Cardiac atrium fibroblast (primary cell): ENCODE measurements at places on chromosomes 1 and 21. TPM values are rescaled to one million over a fixed set of nuclear protein-coding genes. Genes with fewer than 3 reads are reported as not detected.

The KRTAP10-2 gene
- total RNA-seq = not detected in 2 replicates

The CDA gene
- 1.6 TPM in 1 of 2 replicates, not detected in the other for total RNA-seq

The TIPRL gene
- total RNA-seq = 22.6 and 29.6 TPM in 2 replicates

The KLHDC9 gene
- 0.16 and 7.6 TPM in 2 replicates for total RNA-seq

The INKA2 gene
- 28.8 and 32.1 TPM in 2 replicates for total RNA-seq

The ARPC5 gene
- total RNA-seq = 180 and 221 TPM in 2 replicates

The GPR37L1 gene
- total RNA-seq = under 0.01 TPM in 1 of 2 replicates, not detected in the other

The PAX7 gene
- not detected in 2 replicates for total RNA-seq

The KIAA1614 gene
- 4.9 and 7.9 TPM in 2 replicates for total RNA-seq

The COL11A1 gene
- 0.18 TPM in 1 of 2 replicates, not detected in the other for total RNA-seq

The TCHHL1 gene
- not detected in 2 replicates for total RNA-seq

The HCN3 gene
- total RNA-seq = under 0.01 and 0.90 TPM in 2 replicates

The RXFP4 gene
- total RNA-seq = not detected in 2 replicates

The TTC39A gene
- not detected in 2 replicates for total RNA-seq

The NMNAT1 gene
- 6.7 and 14.3 TPM in 2 replicates for total RNA-seq

The CLCA4 gene
- total RNA-seq = not detected in 2 replicates

The IL20 gene
- total RNA-seq = not detected in 2 replicates

The IVL gene
- total RNA-seq = not detected in 2 replicates

The KLHDC8A gene
- 0.18 TPM in 1 of 2 replicates, not detected in the other for total RNA-seq

The RIPK4 gene
- 5.1 and 12.3 TPM in 2 replicates for total RNA-seq

The PIGR gene
- total RNA-seq = not detected in 2 replicates

The GPR52 gene
- total RNA-seq = not detected in 2 replicates

The BMP8B gene
- under 0.01 TPM in 1 of 2 replicates, not detected in the other for total RNA-seq

The CRYZ gene
- total RNA-seq = 17.9 and 26.4 TPM in 2 replicates

The ARHGEF11 gene
- 17.7 and 21.2 TPM in 2 replicates for total RNA-seq

The SPATA17 gene
- total RNA-seq = 0.18 and 0.49 TPM in 2 replicates

The ITLN2 gene
- total RNA-seq = not detected in 2 replicates

The CHIA gene
- total RNA-seq = not detected in 2 replicates

The BNIPL gene
- total RNA-seq = 0.49 TPM in 1 of 2 replicates, not detected in the other

The ATP6V1G3 gene
- total RNA-seq = not detected in 2 replicates

The DMBX1 gene
- not detected in 2 replicates for total RNA-seq

The ASH1L gene
- total RNA-seq = 25.4 and 27.4 TPM in 2 replicates

The FCMR gene
- total RNA-seq = 1.8 and 8.1 TPM in 2 replicates

The WNT3A gene
- total RNA-seq = not detected in 2 replicates
